ENCODE measurements at places on chromosomes 6 and 20.

GRCh38 chr6:2973676-2974075 lies 2.3 kb upstream of the SERPINB6 start:
- DNase-seq, result no peak

DNA sequence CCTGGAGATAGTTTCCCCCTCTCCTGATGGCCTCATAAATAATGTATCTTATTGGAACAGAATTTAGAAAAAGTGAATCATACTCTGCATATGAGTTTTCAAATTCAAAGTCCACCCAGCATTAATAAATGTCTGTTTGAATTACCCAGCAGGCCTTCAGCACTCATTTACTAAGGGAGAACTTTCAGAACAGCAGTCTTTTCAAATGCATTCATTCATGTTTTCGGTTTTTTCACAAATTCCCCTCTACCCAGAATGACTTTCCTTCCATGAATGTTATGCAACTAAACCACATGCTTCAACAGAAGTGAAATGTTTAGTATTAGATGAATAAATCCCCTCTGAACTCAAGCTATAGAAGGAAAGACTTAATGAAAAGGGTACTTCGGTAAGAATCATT lies 92.4 kb downstream of the RTN4IP1 start:
- DNase-seq, result no peak

- DNase-seq, result no peak
Observed at GRCh38 chr20:35003211-35004031, 47.8 kb downstream of the MYH7B start.

GRCh38 chr6:125078602-125079321 lies 74.8 kb upstream of the TPD52L1 start:
- DNase-seq, result no peak

DNA sequence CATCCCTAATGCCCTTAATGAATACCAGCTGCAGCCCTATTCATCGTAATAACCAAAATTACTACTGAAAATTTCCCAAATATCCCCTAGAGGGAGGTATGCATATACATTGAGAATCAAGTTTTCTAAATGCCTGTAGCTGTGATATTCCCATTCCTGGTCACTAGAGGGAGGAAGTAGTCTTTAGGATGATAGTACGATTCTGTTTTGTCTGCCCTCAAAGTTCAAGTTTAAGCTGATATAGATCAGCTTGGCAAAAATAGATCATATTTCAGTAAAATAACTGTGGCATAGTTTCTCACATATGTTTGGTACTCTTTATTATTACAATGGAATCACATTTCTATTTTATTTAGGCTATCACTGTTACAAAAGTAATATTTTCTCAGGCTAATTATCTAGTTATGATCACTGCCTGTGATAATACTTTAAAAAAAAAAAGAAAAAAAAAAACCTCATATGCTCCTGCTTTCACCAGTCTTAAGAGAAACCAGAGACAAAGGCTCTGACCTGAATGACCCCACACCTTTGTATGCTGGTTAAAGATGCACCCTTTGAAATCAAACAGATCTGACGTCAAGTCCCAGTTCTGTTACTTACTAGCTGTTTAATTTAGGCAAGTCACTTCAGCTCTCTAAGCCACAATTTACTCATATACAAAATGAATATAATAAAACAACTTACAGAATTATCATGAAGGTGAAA lies 11.0 kb downstream of the TSPYL1 start:
- no peak for DNase-seq

DNA sequence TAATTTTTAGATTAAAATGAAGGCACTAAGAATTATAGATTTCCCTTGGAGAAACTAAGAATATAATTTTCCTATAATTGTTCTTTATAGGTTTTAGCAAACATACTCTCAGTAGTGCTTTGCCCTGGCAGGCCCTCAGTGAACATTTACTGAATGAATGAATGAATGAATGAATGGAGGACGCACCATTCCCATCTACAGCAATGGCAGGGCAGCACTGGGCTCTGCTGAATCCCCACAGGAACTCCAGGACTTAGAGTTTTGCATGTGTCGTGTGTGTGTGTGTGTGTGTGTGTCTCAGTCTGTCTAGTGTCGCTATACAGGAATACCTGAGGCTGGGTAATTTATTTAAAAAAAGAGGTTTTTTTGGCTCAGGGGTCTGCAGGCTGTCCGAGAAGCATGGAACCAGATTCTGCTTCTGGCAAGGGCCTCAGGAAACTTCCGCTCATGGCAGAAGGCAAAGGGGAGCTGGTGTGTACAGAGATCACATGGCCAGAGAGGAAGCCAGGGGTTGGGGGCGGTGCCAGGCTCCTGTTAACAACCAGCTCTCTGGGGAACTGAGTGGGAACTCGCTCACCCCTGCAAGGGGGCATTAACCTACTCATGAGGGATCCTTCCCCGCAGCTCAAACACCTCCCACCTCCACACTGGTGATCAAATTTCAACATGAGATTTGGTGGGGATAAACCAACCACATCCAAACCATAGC lies 20.1 kb downstream of the RNASET2 start:
- no peak for DNase-seq

Data from stimulated activated CD4-positive, alpha-beta T cell treated with anti-CD3 and anti-CD28 coated beads, Interleukin-15, amount 100 ng/mL, for 1 hour (primary cell).